Memory B cell (primary cell): ENCODE measurements at places on chromosomes 3 and 15.

GRCh38 chr3:146655333-146655996 is 50.3 kb upstream of the PLSCR5 start:
- no peak for DNase-seq

DNA sequence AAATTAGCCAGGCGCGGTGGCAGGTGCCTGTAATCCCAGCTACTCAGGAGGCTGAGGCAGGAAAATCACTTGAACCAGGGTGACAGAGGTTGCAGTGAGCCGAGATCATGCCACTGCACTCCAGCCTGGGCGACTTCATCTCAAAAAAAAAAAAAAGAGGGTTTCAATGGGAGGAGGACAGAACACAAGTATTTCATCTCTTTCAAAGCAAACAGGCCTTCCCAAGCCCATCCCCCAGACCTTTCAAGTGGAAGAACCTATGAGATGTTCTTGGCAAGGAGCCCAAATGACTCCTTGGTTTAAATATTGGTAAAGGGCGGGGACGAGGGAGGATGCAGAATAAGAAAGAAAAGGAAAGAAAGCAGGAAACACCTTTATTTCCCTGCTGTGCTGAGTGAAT is 62.2 kb upstream of the MCF2L2 start:
- DNase-seq, result no peak

DNA sequence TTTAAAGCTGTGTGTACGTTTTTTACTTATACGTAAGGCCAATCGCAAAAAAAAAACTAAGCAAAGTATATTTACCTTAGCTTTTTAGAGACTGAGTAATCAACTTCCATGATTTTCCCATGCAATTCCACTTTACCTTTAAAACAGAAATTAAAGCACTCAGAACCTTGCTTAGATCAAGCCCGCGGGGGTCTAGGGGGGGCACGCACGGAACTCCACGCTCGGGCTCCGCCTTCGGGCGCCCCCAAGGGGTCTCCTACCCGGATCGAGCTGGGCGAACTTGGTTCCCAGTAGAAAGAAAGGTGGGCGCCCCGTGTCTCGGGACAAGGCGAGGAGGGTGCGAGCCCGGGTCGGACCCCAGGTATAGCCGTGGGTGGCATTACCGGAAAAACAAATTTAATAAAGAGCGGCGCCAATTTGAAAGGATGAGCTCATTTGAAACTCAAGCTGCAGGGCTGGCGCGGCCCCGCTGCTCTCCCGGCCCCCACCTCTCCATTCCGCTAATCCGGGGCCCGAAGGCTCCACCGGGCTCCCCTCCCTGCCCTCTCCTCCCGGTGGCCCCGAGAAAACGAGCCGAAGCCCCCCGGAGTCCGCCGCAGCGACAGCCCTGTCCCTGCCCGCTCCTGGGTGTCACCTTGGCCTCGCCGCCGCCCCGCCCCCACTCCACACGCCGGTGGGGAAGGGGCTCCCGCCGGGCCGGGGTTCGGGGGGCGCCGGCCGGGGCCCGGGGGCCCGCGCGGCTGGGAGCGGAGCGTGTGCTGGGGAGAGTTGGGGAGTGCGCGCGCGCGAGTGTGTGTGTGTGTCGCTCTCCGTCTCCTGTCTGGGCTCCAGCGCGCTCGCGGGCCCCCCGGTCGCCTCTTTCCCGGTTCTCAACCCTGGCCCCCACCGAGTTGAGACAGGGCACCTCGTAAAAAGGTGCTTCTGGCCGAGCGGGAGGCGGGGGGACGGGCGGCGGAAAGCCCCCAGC is 1.5 kb downstream of the IGF2BP2 start:
- DNase-seq, result peak; percentile 42

GRCh38 chr3:70755526-70755925 is 443.1 kb upstream of the MDFIC2 start:
- DNase-seq, result no peak

DNA sequence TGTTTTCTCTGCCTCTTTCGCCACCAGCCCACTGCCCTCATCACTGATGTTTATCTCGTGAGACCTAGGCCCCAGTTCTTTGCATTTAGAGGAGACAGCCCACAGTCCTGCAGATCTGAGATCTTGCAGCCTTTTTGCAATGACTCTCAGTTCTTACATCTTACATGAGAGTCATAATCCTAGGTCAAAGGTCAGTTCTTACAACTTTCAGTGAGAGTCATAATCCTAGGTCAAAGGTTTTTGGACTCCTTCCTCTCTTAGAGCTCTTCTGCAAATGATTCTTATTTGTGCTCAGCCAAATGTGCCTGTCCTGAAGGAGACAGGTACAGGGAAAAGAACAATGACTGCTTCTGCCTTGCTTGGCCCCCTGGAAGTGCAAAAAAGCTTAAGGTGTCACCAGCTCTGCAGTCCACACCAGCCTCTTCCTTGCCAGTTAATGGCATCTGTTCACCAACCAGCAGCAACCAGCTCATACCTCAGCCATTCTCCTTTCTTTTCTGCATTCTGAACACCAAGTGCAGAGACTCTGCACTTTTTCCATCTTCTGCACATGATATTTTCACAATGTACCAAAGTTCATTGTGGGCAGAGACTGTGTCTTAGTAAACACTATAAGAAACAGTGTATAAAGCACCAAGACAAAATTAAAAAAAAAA is 67.1 kb downstream of the ABHD5 start:
- no peak for DNase-seq
